ENCODE measurements at places on chromosomes 12 and 14. TPM values are rescaled to one million over a fixed set of nuclear protein-coding genes. Genes with fewer than 3 reads are reported as not detected.
A peak's percentile ranks its signal among the peaks of the same experiment; 100 is the strongest.

The CREBL2 gene
- 23.4 TPM for polyA plus RNA-seq

The MYH6 gene
- 0.80 TPM for polyA plus RNA-seq

The TMEM117 gene
- 14.7 TPM for polyA plus RNA-seq

The FOXG1 gene
- 0.04 TPM for polyA plus RNA-seq

The BIN2 gene
- not detected for polyA plus RNA-seq

The CISTR gene
- not detected for polyA plus RNA-seq

The C12orf43 gene
- 17.7 TPM for polyA plus RNA-seq

The CMA1 gene
- not detected for polyA plus RNA-seq

The RBP5 gene
- 0.38 TPM for polyA plus RNA-seq

The SYNDIG1L gene
- polyA plus RNA-seq, result not detected

The RPGRIP1 gene
- not detected for polyA plus RNA-seq

DNA sequence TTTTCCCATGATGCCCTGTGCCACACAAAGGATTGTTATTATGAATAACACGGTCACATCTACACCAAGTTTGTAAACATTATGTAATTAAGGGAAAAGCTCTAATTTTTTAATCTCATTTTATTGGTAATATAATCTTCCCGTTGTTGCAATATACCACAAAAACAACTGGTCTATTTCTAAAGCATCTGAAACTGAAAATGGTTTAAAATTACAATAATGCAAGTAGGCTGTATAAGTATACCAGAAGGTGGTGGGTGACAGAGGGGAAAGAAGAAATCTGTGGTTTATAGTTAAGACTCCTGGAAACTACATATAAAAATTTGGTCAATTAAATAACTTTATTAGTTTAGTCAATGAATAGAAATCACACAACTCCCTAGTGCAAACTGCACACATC lies 5.2 kb downstream of the DDHD1 start:
- no peak for DNase-seq

DNA sequence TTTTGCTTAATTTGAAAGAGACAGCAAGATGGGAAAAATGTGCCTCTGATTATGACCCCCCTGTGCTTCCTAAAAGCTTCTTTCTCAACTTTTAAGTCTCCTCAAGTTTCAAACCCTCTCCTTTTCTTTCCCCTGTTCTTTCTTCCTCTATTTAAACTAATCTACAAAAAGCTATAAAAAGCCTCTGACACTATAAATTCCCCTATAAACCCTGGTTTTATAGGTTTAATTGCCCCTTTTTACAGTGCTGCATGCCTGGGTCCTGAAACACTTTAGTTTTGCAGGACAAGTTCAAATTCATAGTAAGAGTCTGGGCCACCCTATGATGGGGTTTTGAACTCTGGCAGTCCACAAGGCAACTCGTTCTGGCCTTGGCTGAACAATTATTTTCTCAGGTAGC lies 510.9 kb upstream of the TBX3 start:
- DNase-seq, result no peak

GRCh38 chr12:57452937-57453509 lies 2.1 kb upstream of the INHBE start:
- peak; percentile 89 for DNase-seq

GRCh38 chr12:116165036-116165425 lies 112.5 kb downstream of the MED13L start:
- peak; percentile 74 for DNase-seq

DNA sequence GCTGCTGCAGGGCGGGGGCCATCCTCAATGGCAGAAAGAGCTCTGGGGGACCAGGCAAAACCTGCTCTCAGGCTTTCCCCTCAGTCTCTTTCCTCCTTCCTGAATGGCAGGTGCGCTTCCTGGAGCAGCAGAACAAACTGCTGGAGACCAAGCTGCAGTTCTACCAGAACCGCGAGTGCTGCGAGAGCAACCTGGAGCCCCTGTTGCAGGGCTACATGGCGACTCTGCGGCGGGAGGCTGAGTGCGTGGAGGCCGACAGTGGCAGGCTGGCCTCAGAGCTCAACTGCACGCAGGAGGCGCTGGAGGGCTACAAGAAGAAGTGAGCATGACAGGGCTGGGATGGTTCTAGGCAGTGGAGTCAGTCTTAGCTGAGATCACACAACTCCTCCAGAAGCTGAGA lies 22.9 kb upstream of the KRT83 start:
- DNase-seq, result no peak

DNA sequence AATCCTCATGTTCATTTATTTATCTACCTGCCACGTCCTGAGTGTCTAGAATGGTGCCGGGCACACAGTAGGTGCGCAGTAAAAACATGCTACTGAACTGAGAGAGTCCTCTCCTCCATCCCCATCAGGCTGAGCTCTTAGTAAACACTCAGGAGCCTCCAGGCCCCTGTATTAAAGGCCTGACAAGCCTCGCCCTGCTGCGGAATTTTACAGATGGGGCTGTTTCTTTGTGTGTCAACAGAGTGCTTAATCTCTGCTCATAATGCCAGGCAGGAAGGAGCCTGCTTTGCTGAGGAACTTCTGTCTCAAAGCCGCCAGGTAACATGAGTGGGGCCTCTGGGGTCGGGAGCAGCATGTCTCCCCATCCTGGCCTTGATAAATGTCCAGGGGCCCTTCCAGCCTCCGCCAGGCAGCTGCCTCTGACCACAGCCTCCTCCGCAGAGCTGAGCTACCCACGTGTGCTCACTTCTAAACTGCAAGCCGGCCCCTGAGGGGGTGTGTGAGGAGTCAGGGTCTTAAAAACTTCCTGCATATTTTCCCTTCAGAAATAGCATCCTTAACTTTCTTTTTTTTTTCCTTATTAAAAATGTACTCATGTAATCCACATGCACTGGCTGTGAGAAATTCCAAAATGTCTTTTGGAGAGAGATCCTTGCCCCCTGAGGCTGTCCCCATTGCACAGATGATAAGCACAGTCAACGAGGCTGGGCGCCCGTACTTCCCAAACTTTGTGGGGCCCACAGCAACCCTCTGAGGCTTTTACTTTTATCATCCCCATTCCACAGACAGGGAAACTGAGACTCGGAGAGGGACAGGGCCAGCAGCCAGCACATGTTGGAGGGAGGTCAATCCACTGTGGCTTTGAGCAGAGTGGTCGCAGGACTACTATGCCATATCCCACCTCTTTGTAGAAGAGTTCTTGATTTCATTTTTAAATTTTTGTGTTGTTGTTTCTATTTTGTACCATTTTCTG lies 116.0 kb upstream of the NCOR2 start:
- DNase-seq, result no peak

DNA sequence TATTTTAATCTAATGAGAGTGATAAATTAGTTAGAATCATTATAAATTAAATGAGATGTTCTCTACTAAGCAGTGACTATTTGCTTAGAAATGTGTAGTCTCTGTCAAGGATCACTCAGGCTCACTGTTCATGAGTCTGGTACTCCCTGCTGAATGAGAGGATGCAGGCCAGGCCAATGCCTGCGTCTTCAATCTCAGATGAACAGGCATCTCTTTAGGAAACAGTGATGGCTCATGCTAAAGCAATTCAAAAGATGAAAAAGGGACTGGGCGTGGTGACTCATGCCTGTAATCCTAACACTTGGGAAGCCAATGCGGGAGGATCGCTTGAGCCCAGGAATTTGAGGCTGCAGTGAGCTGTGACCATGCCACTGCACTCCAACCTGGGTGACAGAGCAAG lies 106.8 kb downstream of the ZFC3H1 start:
- peak; percentile 93 for DNase-seq

DNA sequence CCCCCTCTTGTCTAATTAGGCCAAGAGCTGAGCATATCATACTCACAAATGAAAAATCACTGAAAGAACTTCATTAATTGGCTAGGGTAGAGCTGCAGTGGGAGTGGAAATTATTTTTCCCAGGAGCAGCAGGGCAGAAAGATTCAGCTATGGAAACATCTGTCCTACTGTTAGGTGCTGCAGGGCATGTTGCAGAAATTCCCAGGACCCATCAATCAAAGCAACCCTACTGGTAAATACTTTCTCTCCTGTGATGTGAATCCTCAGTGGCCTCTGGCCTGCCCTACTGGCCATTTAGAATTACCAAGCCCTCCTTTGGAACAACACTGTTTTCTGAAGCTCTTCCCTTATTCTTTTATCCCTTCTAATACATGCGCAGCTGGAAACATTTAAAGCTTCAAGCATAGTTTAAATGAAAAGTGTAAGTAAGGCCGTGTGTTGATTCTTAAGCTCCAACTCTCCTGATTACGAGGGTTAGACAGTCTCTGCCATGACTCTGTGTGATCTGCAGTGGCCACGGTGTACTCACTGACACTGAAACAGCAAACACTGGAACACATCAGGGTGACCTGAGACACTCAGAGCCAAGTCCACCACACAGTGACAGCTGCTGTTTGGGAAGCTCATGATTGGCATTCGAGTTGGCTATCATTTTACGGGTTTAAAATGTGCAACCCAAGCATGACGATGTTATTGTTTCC lies 62.6 kb upstream of the TMCC3 start:
- DNase-seq, result no peak

DNA sequence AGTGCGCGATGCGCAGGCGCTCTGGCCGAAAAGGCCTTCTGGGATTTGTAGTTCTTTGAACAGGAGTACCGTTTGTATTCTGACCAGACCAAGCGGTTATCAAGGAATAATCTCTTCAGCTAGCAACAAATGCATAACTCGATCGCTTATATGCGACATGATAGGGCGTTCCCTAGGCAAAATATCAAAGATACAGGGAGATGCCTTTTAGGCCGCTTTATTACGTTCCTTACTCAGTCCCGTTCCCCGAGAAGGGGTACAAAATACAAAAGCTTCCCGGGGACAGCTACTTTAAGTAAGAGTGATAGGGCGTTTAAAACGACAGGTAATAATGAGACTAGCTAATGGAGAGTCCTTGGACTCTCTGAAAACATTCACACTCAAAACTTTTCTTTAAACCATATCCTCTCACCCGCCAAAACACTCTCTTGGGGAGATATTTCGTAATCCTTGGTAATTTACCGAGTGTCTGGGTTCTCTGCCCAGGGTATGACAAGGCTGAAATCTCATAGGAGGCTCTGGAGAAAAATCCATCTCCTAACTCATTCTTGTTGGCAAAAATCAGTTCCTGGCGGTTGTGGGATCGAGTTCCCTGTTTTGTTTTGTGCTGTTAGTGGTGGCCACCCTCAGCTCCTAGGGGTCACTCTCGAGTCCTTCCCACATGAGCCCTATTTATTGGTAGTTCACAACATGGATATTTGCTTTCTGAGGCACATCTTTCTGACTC lies 412 bp upstream of the SNW1 start:
- DNase-seq, result peak; percentile 79

DNA sequence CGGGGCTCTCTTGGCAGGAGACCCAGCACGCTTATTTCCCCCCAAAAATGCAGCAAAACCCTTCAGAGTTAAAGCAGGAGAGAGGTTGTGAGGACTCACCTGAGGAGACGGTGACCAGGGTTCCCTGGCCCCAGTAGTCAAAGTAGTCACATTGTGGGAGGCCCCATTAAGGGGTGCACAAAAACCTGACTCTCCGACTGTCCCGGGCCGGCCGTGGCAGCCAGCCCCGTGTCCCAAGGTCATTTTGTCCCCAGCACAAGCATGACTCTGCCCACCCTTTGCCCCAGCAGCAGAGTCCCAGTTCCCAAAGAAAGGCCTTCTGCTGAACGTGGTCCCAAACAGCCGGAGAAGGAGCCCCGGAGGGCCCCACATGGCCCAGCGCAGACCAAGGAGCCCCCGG lies 337.7 kb downstream of the TMEM121 start:
- DNase-seq, result no peak

DNA sequence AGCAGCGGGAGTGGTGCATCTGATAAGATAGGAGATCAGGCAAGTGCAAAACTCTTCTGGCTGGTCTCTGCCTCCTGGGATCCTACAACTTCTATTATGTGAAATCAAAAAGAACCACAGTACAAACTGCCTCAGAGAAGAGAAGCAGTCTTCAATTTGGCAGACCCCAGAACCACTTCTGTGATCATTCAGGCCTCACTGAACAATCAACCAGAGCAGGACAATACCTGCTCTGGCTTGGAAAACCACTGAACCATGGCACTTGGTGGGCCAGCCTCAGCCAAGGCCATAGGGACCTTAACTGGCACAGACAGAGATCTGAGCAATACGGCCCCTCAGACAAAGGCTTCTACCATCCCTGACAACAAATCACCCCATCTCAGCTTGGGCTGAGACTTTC lies 103.0 kb downstream of the NDUFA12 start:
- DNase-seq, result no peak

GRCh38 chr12:85968606-85969005 lies 94.5 kb downstream of the NTS start:
- DNase-seq, result no peak

DNA sequence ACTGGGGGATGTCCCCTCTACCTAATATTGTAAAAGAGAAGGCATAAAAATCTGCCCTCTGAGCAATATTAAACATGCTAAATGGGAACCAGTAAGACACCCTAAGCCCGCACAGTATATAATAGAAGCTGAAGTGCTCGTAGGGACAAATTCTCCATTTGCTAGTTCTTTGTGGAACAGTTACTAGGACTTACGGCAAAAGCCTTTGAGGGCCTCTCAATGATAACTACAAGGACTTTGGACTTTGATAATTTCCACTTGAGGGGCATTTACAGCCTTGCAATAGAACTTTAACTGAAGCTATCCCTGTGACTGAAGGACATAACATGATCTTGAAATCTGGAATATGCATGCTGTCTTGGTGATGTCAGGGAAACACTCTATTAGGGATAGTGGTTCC lies 111.5 kb upstream of the IFNG-AS1 start:
- DNase-seq, result no peak

DNA sequence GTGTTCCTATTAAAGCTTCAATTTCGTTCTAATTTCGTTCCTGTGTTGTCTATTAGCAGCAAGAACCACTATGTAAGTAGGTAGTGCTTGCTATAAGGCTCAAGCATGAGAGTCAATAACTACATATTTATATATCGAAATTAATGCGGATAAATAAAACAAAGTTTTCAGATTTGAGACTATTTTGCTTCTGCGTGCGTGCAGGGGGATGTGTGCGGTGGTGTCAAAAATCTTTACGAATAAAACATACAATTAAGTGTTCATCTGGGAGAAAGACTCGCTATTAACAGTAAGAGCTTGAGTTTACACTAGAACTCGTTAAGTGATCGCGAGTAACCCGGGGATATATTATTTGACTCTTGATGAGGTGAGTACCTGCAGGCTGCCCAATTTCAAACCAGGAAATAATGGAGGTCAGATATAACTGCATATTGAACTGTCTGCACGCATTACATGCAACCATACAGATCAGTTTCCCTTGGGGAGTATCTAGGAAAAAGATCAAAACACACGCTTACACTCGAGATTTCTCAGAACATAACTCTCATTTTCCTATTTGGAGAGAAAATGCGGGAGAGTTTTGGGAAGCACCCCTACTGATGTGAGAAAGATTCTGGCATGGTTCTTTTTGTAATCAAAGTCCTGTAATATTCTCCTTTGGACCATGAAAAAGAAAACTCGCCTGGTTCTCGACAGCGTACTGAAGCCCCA lies 813 bp downstream of the TWF1 start:
- no peak for DNase-seq

DNA sequence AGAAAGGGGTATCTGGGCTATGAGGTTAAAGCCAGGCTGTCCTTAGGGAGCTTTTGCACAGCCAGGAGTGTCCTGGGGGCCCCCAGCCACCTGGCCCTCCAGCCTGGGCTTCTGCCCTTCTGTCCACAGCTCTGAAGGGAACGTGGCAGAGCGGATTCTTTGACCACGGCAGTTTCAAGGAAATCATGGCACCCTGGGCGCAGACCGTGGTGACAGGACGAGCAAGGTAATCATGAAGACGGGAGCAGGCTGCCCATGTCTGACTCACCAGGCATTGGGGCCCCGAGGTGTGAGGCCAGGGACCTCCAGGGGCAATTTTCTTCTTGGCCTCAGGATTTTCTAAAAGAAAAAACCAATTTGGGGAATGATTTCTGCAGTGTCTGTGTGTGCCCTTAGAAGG lies 53.1 kb downstream of the FOXN4 start:
- no peak for DNase-seq

- peak; percentile 76 for DNase-seq
Measured at GRCh38 chr12:80262346-80262745, 163.0 kb downstream of the OTOGL start.

GRCh38 chr12:65784289-65785015 lies 39.8 kb upstream of the HMGA2 start:
- DNase-seq, result peak; percentile 40
